Stimulated activated CD8-positive, alpha-beta memory T cell treated with anti-CD3 and anti-CD28 coated beads, Interleukin-4, amount 100 ng/mL, for 4 hours (primary cell): ENCODE measurements at places on chromosomes 13 and 19.

GRCh38 chr13:42699912-42700311 is 81.5 kb upstream of the FAM216B start:
- DNase-seq: no peak

- DNase-seq: no peak
These were observed 61.8 kb upstream of the RANBP3 start for GRCh38 chr19:6039566-6040225.

DNA sequence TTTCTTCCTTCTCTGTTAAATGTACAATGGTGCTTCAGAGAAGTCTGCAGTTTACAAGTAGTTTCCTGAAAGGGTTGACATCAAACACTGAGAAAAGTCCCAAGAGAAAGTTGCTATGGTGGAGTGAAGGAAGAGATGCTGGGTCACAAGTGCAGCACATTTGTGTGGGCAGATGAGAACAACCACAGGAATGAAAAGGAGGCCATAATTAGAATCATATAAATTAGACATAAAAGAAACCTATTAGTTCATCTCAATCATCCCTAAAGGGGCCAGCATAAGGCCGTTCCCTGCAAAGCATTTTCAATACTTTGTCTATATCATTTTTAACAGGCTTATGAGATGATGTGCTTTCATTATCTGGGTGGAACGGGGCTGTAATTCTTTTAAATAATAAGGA is 359.2 kb downstream of the IRS2 start:
- DNase-seq: no peak

DNA sequence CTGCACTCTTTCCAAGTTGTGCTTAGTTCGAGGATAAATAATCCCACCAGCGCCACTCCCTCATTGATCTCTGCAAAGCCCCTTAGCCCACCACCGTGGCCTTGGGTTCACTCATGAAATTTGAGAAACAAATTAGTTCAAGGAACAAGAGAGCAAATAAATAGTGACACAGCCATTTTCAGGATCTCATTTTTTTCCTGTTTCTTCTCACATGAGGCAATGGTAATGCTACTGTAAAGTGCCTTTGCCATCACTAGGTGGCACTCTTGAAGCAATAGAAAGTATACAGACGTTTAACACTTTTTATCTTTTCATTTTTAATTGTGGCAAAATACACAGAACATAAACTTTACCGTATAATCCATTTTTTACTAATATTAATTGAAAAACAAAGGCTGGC is 76.8 kb upstream of the ZNF835 start:
- no peak for DNase-seq

- DNase-seq: no peak
These were observed 30.9 kb upstream of the CYP2B6 start for GRCh38 chr19:40960062-40960685.
